GF-D8 (cell line): ENCODE measurements at places on chromosomes 7 and 10.

- no peak for DNase-seq
Observed at GRCh38 chr10:125113691-125114371, 46.5 kb downstream of the CTBP2 start.

DNA sequence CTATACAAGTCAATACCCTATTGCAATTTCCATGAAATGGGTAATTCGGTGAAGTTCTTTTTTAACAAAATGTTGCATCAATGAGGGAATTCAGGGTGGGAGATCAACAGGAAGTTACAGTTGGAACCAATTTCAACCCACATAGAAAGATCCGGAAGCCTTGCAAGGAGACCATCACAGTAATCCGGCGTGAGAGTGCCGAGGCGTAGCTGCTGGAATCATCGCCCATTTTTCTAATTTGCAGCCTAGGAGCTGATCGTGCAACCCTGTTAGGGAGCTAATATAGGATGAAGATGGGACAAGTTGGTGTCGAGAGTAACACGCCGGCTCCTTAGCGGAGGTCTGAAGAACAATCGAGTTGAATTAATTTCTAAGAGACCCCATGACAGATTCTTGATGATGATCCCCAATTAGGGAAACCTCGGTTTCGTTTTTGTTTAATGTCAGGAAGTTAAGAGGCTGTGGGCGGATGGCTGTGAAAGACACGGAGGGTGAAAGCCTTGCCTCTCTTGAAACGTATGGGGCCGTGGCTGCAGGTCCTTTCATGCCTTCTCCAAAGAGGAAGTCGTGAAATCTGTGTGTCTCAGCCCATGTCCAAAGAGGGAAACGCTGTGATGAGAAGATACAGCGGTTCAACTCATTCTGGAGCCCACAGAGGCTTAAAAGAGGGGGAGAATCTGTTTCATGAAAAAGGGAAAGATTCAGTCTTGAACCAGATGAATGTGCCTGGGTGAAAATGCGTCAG is 51.2 kb upstream of the CARD11 start:
- DNase-seq: peak; percentile 37

GRCh38 chr10:131436458-131436857 is 124.9 kb upstream of the TCERG1L start:
- DNase-seq: no peak

- no peak for DNase-seq
Observed at GRCh38 chr7:66310620-66311019, 105.5 kb downstream of the TPST1 start.

GRCh38 chr10:9688711-9689110 is 1329.0 kb upstream of the CELF2 start:
- no peak for DNase-seq

DNA sequence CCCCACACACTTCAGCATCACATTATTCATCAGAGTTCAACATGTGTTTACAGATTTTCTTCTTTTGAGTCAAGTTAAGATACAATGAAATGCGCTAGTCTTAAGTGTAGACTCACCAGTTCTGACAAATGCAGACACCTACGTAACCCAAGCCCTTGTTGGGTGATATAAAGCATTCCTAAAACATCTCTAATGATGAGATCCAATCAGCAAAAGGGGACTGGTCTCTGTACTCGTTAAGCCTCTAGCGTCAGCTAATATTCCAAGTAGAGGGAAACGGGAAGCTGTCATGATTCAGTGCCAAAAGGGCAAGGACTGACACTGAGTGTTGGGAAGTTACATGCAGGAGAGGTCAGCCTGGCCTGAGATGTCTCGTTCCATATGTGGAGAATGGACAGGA is 38.7 kb upstream of the TRIL start:
- no peak for DNase-seq
